Vagina (tissue), 2 donors: ENCODE measurements at places on chromosomes 12 and 14. TPM values are rescaled to one million over a fixed set of nuclear protein-coding genes. Genes with fewer than 3 reads are reported as not detected.

The TTC6 gene
- 4.4 TPM for total RNA-seq

The PLEKHH1 gene
- 2.5 TPM for total RNA-seq

GRCh38 chr12:79056775-79057174 is 192.2 kb downstream of the SYT1 start:
- no peak overlapping the region for H3K4me3 ChIP-seq
- H3K4me1 ChIP-seq: no peaks in the 10 kb centered on the region
- no peak overlapping the region for H3K27ac ChIP-seq
- no peaks in the 10 kb centered on the region for H3K36me3 ChIP-seq
- DNase-seq: no peak

- H3K4me1 ChIP-seq: peaks cover 44% of the 10 kb centered on the region
- DNase-seq: no peak
- no peaks in the 10 kb centered on the region for H3K27me3 ChIP-seq
- H3K4me3 ChIP-seq: peak overlapping the region; percentile 80
- no peaks in the 10 kb centered on the region for H3K36me3 ChIP-seq
These were observed 612 bp upstream of the FOXN3 start for GRCh38 chr14:89417465-89418225.

- H3K36me3 ChIP-seq: peaks cover 4% of the 10 kb centered on the region
- no peak for DNase-seq
- no peaks in the 10 kb centered on the region for H3K27me3 ChIP-seq
- no peak overlapping the region for H3K4me3 ChIP-seq
These were observed 45.9 kb upstream of the MSRB3 start for GRCh38 chr12:65232476-65233077.

DNA sequence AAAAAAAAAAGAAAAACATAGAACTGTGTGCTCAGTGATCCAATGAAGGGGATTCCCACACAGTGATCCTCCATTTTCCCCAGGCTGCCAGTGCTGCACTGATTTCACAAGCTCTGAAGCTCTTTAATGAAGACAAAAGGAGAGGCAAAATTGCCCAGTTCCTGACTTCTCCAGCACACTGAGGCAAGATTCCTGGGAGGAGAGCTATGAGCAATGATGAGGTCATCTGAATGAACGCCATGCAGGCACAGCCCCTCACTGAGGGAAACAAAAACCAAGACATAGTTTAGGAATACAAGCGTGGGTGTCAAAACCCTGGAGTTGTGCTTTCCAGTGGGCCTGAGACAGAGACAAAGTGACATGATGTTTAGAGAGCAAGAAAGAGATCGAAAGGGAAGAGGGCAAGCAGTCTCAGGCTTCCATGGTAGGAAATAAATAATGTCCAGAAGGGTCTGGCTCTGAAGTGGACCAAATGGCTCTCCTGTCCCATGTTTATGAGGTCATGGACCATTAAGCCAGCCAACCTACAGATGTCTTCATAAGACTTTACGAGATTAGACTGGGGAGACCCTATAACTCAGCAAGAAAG is 40.9 kb upstream of the SMUG1 start:
- no peak overlapping the region for H3K4me3 ChIP-seq
- peaks cover 11% of the 10 kb centered on the region for H3K4me1 ChIP-seq
- no peaks in the 10 kb centered on the region for H3K27me3 ChIP-seq
- H3K36me3 ChIP-seq: no peaks in the 10 kb centered on the region

GRCh38 chr12:120199595-120200306 is 1.2 kb downstream of the RPLP0 start:
- no peaks in the 10 kb centered on the region for H3K27me3 ChIP-seq
- peaks cover 26% of the 10 kb centered on the region for H3K36me3 ChIP-seq
